ENCODE measurements at places on chromosomes 6 and 20.
A peak's percentile ranks its signal among the peaks of the same experiment; 100 is the strongest.

DNA sequence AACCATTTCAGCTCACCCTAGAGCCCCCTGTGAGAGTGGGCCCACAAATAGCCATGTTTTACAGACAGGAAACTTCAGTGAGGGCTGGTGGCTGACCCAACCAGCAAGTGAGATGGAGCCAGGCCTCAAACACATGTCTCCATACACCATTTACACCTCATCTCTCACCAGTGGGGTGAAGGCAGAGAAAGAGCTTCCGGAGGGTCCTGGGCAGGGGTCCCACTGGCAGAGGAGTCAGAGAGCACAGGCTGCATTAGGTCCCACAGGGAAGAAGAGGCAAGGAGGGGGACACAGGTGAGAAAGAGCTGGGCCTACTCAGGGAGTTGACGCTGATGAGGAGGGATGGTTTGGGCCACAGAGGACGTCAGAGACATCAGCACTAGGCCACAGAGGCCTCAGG lies 172.6 kb downstream of the VEGFA start:
- DNase-seq: peak; percentile 5

GRCh38 chr6:22313796-22314195 lies 17.0 kb upstream of the PRL start:
- DNase-seq: no peak

DNA sequence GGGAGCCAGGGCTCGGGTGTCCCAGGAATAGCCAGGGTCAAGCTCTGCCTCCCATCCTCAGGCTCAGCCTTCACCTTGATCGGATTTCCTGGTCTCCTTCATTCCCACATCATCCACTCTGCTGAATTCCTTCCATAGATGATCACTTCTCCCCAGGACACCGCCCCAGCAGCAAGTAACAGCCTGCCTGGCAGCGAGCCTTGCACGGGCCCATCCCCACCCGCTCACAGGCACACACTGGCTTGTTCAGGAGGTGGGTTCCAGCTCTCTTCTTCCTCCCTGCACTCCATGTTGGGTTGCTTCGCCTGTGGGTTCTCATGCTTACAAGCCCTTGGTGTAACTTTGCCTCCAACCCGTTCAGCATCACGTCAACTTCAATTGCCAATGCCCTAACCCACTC lies 113.0 kb upstream of the IYD start:
- no peak for DNase-seq

GRCh38 chr6:43402820-43403219 lies 24.5 kb upstream of the ABCC10 start:
- DNase-seq: no peak

DNA sequence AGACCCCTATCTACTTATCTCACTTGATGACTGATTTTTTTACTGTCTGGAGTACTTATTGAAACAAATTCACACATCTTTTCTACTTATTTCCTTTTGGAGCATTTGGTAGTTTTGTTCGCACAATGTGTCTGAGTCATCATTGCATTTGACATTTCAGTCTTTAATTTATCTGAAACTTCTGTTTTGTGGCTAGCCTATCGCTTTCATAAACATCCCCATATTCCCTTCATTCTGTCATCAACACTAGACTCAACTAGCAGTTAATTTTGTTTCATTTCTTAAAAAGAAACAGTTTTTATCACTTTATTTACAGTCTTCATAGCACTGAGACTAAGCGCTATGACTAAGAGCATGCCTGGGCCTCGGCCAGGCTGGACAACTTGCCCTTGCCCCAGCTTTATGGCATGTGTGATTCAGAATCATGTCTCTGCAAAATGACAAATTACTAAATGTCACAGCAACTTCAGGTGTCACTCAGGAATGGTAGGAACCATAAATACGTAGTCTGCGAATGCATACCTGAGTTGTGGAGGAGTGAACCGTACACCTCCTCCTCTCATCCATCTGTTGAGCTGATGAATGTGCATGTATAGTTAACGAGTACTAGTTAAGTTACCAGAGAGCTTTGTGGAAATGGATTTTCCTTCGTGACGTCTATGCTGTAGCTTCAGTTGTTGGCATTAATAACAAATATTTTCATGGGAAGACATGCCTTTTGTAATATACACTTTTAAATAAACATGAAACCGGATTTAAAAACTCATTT lies 16.2 kb downstream of the L3MBTL3 start:
- peak; percentile 23 for DNase-seq
